ENCODE measurements at places on chromosomes 16 and 17.

- DNase-seq, result no peak
These were observed 54.2 kb downstream of the ZFPM1 start for GRCh38 chr16:88507231-88507743.

GRCh38 chr17:55673743-55674506 lies 48.7 kb downstream of the TMEM100 start:
- no peak for DNase-seq

GRCh38 chr16:53356478-53357207 lies 77.6 kb upstream of the RBL2 start:
- DNase-seq, result no peak

- DNase-seq, result no peak
These were observed at the start of gene DOC2A for GRCh38 chr16:30010844-30011713. Gene DOC2A (minus strand): TSS chr16:30011027. CDS start chr16:30010222, 805 bp downstream.

DNA sequence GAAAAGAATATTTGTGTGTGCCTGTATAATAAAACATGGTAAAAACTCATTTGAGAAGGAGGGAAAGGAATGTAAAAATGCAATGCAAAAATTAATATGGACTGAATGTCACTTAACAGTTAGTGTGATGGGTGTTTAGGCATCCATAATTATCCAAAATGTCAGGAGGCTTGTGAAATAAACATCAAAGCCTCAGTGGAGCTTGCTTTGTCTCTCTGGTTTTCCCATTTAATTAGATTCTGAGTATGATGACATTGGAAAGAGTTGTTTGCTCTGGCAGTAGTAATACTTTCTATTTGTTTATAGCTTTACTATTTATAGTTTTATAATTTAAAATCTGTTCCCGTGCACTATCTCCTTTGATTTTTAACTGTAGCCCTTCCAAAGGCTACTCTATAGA lies 51.9 kb downstream of the CNTNAP4 start:
- DNase-seq, result no peak

DNA sequence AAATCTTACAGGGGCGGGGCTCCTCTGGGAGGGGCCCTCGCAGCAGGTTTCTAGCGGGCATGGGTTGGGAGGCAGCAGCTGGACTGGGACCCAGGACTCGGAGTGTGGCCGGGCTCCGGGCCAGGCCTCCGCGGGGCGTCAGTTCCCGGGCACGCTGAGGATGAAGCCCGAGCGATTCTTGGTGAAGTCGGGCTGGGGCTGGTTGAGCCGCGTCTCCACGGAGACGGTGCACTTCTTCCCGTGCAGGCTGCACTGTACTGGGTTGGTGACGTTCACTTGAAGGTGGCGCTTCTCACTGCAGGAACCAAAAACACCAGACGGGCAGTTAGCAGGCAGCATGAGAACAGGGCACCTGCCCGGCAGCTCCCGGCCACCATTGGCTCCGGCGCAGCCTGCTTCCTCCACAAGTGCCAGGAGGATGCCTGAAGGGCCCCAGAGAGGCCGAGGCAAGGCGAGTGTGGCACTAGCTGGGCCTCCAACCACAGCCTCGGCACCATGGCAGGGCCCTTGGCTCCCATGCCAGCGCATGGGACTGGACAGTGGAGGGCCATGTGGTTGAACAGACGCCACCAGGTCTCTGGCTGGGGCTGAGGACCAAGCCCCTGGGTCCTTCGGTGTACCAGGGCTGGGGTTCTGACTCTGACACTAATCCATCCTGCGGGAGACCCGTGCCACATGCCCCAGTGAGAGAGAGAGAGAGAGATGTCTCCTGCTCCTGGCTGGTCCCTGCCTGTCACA lies 8.0 kb downstream of the CDK5R1 start:
- DNase-seq, result peak; percentile 29

DNA sequence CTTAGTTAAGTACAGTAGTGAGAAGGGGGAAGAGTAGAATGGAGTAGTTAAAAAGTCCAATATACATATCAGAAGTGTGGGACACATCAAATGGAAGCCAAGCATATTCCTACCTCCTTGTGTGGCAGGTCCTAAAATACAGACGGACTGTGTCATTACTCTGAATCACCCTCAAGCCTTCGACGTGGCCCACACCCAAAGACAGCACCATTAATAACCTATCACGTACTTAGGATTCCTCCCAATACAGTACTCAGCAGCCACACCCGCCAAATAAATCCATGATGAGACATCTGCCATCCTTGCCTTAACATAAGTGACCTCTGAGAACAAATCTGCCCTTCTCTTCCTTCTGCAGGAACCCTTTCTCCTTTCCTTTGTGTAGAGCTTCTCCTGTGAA lies 38.9 kb downstream of the UBE2G1 start:
- DNase-seq, result no peak

GRCh38 chr16:69847643-69848042 lies 85.5 kb downstream of the WWP2 start:
- no peak for DNase-seq

DNA sequence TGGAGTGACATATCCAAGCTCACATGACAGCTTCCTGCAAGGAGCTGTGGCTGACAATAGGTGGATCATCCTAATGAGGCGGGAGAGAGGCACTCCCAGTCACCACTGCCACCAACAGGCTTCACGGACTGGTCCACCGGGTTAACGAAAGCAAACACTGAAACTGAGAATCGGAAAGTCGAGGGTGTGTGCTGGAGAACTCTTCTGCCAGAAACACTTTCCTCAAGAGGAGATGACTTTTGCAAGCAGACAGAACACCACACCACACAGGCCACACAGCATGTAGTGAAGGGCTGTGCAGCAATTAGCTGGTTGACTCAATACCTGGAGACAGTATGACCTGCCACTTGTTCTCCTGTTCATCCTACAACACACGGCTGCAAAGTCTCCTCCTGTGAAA lies 53.0 kb upstream of the DNAJA2 start:
- DNase-seq, result no peak

DNA sequence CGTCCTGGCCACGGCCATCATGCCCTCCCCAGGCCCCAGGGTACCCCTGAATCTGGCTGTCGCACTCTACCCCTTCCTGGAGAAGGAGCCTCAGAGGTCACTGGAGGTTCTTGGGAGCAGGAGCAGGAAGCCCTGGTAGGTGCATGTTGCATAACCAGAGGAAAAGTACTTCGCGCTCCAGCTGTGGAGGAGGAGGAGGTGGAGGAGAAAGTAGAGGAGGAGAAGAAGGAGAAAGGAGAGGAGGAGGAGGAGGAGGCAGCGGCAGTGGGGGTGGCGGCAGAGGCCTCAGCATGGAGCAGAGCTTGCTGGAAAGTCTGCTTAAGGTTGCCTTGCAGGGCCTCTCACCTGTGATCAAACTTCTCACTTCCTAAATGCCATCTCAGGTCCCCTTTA lies 61.8 kb downstream of the BAIAP2 start:
- DNase-seq, result no peak

- DNase-seq, result no peak
These were observed 154.1 kb downstream of the STX8 start for GRCh38 chr17:9421525-9421924.

- no peak for DNase-seq
These were observed 23.2 kb downstream of the CPPED1 start for GRCh38 chr16:12780467-12780866.

- peak; percentile 53 for DNase-seq
These were observed 27.8 kb downstream of the GNPTG start for GRCh38 chr16:1379304-1380076.

- no peak for DNase-seq
These were observed 46.2 kb downstream of the HSD17B2 start for GRCh38 chr16:82081264-82081663.

DNA sequence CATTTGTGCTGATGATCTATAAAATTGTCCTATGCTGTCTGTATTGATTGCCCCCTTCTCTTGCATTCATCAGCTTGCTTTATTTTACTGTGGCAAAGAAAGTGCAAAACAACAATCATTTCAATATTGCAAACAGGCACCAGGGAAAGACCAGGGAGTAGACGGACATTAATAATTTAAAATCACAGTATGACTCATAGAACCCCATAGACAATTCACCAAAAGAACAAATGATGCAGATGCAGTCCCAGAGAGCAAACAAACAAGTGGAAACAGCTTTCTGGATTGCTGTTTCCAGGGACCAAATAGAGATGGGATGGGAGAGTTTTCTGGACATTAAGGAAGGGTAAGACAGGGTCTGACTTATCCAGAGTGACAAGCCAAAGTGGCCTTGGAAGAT lies 70.1 kb downstream of the ABCC12 start:
- DNase-seq, result no peak

- DNase-seq, result no peak
These were observed 1139.8 kb downstream of the CDH11 start for GRCh38 chr16:63982110-63982509.

- DNase-seq, result no peak
These were observed 184.7 kb downstream of the PRKCA start for GRCh38 chr17:66487121-66487520.

- no peak for DNase-seq
These were observed 38.8 kb upstream of the HOXB13 start for GRCh38 chr17:48767263-48767774.

- DNase-seq, result no peak
These were observed 122.3 kb downstream of the SSH2 start for GRCh38 chr17:29807520-29808361.

GRCh38 chr16:70429888-70430666 lies 8.8 kb downstream of the ST3GAL2 start:
- DNase-seq, result no peak

DNA sequence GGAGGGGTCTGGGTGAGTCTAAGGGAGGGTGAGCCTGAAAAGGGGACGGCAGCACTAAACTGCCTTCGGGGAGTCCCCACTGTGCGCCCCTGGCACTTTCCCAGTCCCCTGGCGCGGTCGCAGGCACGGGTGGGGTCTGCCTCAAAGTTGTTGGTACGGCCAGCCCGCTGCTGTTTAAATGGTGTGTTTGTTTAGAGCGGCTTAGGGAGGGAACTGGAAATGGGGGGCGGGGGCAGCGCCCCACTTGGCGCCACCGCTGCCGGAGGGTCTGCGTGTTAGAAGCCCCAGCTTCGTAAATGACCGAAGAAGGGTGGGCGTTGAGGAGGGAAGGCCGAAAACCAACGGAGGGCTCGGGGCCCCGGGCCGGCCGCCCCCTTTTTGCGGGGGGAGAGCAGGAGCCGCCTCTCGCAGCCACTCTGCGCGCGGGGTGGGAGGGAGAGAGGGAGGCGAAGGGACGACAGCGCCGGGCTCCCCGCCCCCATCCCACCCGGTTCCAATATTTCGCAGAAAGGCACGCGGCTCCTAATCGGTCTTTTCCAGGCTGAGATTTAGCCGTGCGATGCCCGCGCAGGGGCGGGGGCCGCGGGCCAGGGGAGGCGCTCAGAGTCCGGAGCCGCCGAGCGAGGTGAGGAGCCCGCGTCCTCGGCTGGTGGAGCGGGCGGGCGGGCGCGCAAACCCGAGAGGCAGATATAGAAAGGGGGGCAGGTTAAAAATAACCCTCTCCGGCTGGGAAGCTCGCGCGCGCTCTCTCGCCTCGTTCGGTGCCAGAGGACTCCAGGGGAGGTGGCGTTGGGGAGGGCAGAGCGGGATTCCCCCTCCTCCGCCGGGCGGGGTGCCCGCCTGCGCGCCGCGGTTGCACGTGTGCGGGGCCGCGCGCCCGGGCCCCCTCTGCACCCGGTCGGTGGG lies 54.9 kb downstream of the SREBF1 start:
- DNase-seq, result peak; percentile 29

DNA sequence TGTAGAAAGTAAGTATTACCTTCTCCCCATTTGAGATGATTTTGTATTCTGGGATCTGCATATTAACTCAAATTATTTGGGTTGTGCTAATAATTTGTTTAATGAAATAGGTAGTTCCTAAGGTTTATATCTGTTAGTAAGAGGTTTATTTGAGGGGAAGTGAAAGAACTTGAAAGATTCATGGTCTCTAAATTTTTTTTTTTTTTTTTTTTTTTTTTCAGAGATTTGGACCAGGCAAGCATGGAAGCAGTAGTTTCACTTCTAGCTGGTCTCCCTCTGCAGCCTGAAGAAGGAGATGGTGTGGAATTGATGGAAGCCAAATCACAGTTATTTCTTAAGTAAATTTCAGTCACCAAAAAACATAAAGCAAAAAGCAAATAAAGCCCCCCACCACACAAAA lies 65.2 kb downstream of the OMG start:
- no peak for DNase-seq

DNA sequence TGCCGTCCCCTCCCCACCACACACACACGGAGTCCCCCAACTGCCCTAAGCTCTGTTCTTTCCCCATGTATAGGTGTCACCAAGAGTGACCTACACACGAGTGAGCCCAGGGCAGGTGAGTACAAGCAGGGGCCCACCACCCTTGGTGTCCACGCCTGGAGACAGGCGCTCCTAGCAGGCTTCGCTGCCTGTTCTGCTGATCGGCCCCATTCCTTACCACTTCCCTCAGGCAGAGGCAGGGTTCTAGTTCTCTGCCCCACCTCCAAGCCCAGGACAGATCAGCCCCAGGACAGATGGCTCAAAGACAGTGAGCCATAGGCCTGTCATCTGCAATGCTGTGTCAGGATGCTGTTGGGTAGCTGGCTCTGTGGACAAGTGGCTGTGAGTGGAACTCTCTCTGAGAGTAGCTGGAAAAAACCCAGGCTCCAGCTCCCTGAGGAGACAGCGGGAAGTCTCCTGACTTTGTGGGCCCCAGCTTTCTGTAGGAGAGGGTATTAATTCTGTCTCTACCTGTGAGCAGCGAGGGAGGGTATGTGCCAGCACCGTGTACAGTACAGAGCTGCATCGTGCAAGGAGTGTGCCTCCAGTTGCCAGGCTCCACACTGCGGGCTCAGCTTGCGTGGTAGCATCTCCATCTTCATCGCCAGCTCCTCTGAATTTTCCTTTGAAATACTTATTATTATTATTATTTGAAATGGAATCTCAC lies 897 bp downstream of the TP53I13 start:
- DNase-seq, result no peak

DNA sequence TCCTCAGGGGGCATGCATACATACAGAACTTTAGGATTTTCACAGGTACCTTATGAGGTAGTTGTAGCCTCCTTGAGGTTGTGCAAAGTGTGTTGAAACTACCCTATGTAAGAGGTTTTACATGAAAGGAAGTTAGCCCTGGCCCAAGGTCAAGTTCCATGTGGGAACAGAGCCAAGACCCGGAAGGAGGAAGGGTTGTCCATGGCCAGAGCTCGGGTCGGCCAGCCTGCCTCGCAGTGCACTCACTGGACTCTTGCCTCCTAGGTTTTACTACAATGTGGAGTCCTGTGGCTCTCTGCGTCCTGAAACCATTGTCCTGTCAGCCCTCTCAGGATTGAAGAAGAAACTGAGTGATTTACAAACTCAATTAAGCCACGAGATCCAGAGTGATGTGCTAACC lies 8.2 kb downstream of the POLR2C start:
- DNase-seq, result no peak

DNA sequence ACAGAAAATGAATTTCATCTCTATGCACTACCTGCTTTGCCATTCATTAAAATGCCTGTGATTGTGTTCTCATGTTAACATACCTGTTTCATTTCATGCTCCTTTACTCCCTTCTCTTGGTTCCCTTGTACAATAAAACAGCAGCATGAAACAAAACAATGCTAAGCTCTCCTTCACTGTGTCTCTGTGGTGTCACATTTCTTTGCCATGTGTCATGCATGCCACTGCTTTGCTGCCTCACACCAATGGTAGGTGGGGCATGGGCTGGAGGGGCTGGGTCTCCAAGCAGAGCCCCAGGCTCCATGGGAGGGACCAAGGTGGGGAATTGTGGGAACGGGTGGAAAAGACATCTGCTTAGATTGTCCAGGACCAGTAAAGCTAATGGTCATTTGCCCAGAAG lies 83.6 kb downstream of the RGS9 start:
- no peak for DNase-seq

- no peak for DNase-seq
These were observed 839.1 kb upstream of the RBFOX1 start for GRCh38 chr16:6493555-6493954.
